ENCODE measurements at places on chromosomes 13 and 19.

- DNase-seq = no peak
Observed at GRCh38 chr19:1675633-1676350, 23.4 kb upstream of the TCF3 start.

DNA sequence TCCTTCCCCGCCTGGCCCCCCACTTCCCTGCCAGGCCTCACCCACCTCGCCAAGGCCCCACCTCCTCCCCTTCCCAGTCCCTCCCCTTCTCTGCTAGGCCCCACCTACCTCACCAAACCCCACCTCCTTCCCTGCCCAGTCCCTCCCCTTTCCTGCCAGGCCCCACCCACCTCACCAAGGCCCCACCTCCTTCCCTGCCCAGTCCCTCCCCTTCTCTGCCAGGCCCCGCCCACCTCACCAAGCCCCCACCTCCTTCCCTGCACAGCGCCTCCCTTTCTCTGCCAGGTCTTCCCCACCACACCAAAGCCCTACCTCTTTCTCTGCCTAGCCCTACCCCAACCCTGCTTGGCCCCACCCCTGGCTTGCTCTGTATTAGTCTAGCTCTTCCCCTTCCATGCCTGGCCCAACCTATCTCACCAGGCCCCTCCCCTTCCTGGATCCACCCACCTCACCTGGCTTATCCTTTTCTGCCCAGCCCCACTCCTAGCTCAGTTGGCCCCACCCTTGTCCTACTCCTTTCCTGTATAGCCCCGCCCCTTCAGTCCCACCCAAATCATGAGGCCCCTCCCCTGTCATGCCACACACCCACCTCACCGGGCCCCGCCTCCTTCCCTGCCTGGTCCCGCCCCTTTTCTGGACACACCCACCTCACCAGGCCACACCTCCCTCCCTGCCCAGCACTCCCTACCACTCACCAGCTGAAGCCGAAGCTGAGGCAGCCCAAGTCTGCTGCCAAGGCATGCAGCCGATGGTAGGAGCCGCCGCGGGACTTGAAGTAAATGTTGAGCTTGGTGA lies 16.2 kb downstream of the CERS1 start:
- no peak for DNase-seq

DNA sequence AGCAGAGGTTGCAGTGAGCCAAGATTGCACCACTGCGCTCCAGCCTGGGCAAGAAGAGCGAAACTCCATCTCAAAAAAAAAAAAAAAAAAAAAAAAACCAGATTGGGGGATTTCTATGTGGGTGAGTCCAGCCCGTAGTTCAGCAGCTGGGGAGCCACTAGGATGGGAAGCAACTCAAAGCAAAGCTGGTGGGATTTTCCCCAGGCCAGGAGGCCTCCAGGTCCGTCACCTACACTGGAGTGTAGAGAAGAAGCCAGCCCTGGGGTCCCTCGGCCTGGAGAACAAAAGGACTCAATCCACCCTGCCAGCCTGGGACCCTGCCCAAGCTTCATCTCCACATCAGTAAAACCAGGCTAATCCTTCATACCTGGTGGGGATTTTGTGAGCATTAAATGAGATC lies 121.3 kb upstream of the CACNA1A start:
- no peak for DNase-seq

DNA sequence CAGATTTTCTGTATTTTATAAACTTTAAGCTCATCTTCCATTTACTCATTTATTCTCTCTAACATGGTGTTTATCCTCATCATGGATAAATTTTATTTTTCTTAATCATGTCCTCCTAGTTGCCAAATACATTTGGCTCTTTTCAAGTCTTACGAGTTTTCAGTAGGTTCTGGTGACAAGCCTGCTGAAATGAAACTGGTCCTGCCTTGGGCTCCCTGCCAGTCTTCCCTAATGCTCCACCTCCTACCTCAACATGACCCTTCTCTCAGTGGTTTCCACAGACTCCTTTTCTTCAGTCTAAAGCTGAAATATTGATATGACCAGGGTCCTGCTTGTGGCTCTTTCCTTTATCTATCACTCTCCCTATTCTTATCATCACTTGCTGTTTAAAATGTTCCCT lies 81.2 kb downstream of the TRPC4 start:
- DNase-seq = no peak

DNA sequence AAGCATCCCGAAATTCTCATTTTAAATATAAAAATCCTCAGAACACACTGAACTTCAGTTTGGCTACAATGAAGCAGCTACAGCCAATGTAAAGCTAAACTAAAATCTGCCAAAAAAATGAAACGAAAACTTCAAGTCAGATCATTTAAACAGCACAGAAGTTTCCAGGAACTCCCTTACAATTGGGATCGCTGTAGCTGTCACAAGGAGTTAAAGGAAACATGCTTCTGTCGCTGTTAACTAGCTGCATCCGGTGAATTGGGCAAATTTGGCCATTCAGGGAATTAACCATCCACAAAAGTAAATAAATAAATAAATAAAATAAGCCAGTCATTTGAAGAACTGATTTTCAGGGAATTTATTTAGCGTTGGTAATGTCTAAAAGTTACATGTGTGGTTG lies 77.0 kb upstream of the PEG3 start:
- no peak for DNase-seq

DNA sequence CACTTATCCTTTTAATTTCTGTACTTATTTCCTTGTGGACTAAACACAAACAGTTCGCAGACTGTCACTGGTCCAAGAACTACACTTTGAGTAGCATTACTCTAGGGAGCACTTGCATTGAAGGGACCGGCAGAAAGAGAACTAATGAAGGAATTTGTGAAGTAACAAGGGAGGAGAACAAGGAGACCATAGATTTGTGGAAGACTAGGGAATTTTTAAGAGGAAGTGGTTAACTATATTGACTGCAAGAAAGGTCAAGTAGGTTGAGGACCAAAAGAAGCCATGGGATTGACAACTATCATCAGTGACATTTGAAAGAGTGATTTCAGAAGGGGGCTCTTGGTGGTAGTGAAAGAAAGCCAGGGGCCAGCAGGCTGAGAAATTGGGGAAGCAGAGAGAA lies 4.0 kb upstream of the RB1 start:
- DNase-seq = no peak

- no peak for DNase-seq
Observed at GRCh38 chr19:9836021-9836420, 903 bp downstream of the PIN1 start.

GRCh38 chr13:99307648-99308339 lies 595 bp upstream of the GPR183 start:
- no peak for DNase-seq

- no peak for DNase-seq
Observed at GRCh38 chr19:9362905-9363304, at the start of gene ZNF177. Gene ZNF177 (plus strand): TSS chr19:9363013. CDS start chr19:9378312, 15,299 bp downstream.

GRCh38 chr13:74206061-74206561 lies 71.9 kb upstream of the KLF12 start:
- DNase-seq = no peak

- DNase-seq = no peak
Observed at GRCh38 chr13:81058916-81059290, 718.0 kb upstream of the SPRY2 start.

DNA sequence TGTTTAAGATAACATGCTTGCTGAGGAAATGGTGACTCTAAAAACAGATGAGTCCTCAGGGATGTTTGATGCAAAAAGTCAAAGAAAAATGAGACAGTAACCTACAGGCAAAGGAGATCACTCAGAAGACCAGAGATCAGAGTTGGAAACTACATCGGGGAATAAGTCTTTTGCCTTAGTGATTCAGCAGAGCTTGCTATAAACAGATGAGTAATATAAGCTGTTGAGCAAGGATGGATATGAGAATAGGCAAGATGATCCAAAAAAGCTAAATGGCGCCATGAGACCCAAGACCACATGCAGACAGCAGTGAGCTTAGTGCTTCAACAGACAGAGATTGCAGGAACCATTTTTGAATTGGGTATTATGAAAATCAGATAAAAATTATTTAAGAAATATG lies 168.6 kb downstream of the POSTN start:
- DNase-seq = no peak

DNA sequence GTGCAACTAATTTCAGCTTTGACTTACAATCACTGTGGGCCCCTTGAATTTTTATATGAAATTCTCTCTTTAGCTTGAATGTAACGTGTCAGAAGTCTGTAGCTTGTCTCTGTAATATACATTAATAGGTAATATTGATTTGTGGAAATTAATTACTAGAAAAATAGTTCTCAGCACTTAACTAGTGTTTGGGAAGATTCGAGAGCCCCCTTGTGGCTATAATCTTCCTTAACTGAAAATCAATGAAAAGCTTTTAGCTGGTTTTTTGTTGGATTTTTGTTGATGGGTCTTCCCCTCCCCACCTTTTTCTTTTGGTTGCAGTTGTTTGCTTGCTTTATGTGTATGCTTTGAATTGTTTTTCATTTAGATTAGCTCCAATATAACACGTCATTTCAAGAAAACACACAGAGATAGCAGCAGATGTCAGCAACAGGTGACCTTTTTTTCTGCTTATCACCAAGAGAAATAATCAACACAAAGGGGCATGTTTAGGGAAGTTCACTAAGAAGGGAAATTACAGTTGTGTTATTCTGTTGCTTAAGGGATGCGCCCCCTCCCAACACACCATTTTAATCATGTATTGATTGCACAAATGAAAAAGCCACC lies 176.8 kb downstream of the OXGR1 start:
- DNase-seq = no peak

DNA sequence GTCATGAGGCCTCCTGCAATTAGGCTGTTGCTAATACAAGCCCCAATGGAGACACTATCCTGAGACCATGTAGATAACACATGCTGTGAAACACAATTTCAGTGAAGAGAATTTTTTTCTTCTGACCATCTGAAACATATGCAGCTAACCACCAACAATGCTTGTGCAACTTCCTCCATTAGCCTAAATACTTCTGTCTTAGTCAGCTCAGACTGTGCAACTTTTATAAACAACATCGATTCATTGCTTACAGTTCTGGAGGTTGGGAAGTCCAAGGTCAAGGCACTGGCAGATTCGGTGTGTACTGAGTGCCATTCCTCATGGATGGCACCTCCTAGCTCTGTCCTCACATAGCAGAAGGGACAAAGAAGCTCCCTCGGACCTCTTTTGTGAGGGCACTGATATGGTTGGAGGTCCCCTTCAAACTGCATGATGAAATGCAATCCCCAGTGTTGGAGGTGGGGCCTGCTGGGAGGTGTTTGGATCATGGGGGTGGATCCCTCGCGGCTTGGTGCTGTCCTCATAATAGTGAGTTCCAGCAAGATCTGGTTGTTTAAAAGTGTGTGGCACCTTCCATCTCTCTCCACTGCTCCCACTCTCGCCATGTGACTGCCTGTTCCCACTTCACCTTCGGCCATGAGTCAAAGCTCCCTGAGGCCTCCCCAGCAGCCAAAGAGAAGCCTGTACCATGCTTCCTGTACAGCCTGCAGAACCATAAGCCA lies 27.7 kb downstream of the STK24 start:
- no peak for DNase-seq
